AG08395 (cell line): ENCODE measurements at places on chromosomes 7 and 10.

DNA sequence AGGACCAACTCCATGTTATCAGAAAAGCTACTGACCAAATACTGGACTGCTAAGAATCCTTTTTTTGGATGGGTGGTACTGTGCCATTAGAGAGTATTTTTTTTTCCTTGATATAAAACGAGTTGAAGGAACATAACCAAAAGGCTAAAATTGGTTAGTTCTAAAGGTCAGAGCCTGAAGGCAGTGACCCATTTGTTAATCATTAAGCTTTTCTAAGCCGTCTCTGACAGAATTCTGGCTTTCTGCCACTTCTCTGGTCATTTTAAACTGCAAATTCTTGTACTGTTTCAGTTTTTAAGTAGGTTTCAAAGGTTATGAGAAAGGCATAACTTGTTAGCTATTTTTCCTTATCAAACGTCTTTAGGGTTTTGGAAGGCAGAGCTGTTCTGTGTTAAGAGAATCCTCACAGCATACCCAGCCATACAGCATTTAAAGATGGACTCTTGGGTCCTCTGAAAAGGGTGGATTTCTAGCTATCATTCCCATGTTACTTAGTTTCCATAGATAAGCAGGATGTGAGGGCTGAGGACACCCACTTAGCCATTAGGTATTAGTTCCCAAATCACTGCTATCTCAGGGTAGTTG lies 196.8 kb downstream of the RNLS start:
- peak; percentile 6 for DNase-seq

DNA sequence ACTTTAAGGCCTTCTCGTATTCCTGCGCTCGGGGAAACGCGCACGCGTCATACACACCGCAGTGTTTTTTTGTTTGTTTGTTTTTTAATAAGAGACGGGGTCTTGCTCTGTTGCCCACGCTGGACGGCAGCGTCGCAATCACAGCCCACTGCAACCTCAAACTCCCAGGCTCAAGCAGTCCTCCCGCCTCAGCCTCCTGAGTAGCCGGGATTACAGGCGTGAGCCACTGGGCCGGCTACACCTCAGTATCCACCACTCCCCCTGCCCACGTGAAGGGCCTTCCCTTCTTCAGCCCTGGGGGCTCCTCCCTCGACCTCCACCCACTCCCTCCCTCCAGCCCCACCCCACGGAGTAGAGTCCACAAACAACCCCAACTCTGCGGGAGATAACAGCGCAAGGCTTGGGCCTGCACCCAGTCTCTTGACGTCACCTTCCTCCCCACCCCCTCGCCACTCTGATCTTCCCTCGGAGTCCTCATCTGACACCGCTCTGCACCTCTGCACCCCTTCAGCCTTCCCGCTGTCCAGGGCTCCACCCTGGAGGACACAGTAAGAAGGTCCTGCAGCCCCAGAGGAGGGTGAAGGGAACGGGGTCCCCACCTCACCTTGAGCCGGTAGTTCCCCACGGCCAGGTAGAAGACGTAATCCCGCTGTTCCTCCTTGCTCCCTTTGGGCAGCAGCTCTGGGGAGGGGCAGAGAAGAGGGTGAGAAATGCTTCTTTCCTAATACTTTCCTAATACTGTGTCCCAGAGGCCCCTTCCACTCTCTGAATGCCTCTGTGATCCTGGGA lies 2.8 kb upstream of the CLDN15 start:
- DNase-seq: no peak

DNA sequence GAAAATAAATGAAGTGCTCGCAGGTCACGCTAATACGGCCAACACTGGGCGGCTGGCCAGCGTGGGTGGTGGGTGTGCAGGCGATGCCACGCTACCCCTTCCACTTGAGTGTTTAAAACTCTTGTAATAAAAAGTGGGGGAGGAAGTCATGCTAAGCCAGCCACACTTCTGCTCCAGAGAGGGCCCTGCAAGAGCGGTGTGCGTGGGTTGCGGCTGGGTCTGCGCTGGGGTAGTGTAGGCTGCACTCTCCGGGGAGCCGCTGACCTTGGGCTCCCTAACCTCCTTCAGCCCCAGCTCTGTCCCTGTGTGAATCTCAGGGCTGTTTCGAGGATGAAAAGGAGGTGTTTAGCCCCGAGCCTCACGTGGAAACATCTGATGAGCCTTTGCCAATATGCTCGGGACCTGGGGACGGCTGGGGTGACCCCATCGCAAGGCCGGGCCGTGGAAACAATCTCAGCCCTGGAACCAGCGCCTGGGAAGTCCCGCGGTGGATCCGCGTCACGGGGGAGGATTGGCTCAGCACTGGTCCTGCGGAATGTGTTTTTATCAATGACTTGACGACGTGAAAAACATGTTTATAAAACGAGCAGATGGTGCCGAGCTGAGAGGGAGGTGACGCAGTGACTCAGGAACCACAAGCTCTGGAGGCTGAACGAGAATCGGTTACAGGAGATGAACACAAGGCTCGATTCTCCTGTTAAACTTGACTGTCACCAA lies 278.5 kb downstream of the DNAJB6 start:
- no peak for DNase-seq

DNA sequence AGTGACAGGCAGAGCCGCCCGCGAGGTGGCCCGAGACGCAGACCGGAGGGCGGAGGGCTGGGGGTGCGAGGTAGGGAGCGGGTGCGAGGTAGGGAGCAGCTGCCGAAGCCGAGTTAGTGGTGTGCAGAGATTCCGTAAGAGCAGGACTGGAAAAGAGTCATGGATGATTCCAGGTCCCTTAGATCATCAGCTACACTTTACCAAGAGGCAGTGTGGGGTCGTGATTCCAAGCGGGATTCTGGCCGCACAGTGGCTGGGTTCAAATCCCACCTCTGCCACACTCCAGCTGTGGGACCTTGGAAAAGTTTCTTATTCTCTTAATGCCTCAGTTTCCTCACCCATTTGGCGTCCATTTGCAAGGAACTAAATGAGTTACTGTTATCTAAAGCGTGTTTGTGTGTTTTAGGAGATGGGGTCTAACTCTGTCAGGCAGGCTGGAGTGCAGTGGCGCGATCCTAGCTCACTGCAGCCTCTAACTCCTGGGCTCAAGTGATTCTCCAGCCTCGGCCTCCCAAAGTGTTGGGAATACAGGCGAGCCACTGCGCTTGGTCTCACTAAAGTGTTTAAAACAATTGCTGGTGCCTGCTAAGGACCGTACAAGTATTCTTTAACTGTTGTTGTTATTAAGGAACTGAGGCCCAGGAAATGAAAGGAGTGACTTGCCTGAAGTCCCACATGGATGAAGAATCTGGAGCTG lies 1.1 kb downstream of the NDUFB2 start:
- DNase-seq: peak; percentile 61

- DNase-seq: peak; percentile 29
Measured at GRCh38 chr7:70016044-70016770, 417.9 kb downstream of the AUTS2 start.

- no peak for DNase-seq
Measured at GRCh38 chr7:140631021-140631420, 9.6 kb downstream of the DENND2A start.

GRCh38 chr10:125953778-125954385 lies 57.5 kb downstream of the FANK1 start:
- no peak for DNase-seq

- DNase-seq: no peak
Measured at GRCh38 chr7:148260599-148260998, 330.0 kb upstream of the C7orf33 start.

- DNase-seq: no peak
Measured at GRCh38 chr10:72087969-72088888, at the start of gene SPOCK2. Gene SPOCK2, minus strand, starts transcription at chr10:72088551. Its CDS starts 223 bp downstream, at chr10:72088328.

DNA sequence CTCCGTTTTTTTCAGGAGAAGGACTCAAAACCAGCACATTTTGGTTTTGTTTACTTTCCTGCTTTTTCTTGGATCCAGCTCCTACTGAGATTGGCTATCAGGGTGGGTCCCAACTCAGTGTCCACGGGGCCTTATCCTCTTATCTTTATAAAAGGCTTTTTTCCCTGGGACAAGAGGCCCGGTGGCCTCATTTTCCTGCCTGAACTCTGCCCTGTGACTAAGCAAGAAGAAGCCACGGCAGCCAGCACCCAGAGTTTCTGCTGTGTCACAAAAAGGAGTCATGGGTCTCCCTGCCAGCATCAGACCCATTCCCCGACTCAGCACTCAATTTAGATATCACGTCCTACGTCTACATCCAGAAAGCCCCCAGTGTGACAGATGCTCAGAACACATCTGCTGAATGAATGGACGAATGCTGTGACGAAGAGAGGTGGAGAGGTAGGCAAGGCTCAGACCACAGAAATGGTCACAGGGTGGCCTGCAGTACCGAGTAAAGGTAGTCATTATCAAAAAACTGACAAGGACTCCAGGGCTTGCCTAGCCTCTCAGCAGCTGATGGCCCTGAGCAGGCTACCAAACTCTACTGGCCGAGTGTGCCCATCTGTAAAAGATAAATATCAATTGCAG lies 16.7 kb downstream of the DLG5 start:
- DNase-seq: peak; percentile 52

DNA sequence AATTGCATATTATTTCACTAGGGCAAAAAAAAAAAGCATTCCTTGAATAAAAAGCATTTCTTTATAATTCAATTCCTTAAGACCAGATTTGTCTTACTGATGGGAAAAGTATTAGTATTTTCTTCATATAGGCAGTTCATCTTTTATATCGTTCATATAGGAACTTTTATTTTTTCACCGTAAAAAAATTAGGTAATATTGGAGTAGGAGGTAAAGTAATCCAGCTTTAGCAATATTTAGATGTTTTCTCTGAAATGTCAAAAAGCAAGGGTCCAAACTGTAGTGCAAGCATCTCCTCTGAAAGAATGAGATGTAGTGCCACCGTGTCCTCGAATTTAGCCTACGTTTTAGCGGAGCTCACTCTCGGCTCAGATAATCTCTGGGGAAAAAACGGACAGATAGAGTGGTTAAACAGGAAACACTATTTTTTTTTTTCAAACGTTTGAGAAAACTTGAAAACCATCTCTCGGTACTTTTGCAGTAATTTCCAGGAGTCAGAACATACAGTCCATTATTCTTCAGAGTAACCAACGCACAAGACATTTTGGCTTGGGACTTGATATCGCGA lies 5.5 kb upstream of the SPAG6 start:
- no peak for DNase-seq

- DNase-seq: peak; percentile 8
Measured at GRCh38 chr10:36441557-36441956, 683.8 kb upstream of the ANKRD30A start.

DNA sequence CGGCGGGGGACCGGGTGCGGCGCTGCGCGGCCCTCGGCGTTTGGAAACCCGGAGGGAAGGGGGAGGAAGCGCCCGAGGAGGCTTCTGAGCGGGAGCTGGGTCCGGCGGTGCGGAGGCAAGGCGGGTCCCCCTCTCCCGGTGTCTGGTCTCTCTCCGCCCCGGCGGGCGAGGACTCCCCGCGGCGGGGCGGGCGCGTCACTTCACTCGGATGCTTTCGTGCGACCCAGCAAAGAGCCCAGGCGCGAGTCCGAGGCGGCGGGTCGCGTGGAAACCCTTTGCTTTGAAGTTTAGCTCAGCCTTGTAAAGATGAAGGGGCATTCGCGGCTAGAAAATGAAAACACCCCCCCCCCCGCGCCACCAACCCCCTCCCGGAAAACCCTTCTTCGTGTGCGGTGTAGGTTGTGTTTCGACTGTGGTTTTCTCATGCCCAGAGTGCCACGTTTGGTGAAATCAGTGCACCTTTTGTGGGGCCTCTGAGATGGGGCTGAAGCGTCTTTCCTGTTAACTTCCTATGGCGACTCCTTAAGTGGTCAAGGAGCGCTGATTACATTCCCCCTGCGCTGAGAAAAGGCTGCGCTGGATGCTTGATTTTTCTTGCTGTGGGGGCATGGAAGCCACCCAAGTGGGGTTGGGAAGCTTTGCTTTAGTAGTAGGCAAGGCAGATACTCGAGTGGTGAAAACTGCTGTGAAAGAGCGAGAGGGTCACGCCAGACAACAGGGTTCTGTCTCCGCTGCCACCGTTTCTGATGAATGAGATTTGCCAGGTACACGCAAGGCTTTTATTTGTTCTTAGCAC lies 876 bp downstream of the GNAI1 start:
- peak; percentile 17 for DNase-seq
